ENCODE measurements at places on chromosomes 7 and 10. TPM values are rescaled to one million over a fixed set of nuclear protein-coding genes. Genes with fewer than 3 reads are reported as not detected.

DNA sequence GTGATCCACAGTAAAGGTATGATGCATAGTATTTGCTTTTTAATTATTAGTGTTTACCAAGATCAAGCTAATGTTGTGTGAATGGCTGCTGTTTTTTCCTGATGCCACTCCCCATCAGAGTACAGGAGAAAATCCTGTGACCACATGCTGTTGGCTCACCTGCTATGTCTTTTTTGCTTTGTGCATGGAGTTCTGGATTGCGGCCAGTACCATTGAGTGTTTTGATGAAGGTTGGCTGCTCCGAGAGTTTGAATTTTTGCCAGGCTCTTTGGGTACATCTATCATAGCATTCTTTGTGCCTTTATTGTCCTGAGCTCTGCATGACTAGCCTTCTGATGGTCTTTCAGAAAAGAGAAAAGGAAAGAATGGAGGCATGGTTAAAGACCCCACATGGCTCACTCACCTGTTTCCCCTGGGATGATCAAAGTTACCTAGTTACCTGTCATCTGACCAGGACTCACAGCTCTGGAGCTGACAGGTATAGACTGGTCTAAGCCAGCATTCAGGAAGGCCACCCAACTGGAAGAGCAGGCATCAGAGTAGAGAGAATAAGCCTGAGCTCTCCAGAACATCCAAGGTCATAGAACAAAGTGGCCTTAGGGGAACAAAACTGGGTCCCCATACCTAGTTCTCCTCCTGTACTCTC lies 11.8 kb upstream of the SGPL1 start:
- no peak for DNase-seq

NODAL gene
- not detected for total RNA-seq

IGF2BP3 gene
- 62.9 TPM for total RNA-seq

MTPN gene
- total RNA-seq: 236 TPM

ZNF727 gene
- total RNA-seq: not detected

GRCh38 chr7:74174606-74175082 lies 488 bp downstream of the EIF4H start:
- no peak for DNase-seq

ARHGEF5 gene
- 0.29 TPM for total RNA-seq

DNA sequence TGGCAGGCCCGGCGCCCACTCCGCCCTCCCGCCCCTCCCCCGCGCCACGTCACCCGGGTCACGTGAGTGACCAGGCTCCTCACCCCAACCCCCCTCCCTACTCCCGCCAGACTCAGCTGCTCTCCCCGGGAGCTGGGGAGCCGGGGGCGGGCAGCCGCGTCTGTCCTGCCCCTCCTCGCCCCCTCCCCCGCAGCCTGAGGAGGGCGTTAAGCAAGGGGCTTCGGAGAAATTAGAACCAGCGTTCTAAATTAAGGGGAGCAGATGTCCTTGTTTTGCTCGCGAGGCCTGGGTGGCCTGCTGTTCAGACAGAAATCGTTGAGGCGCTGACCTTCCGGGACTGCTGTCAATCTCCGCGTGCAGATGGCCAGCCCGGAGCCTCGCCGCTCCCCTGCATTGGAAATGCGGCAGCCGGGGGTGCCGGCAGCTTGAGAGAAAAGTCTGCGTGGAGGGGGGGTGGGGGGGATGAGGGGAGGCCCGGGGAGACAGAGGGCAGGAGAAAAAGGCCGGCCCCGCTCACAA lies 102.2 kb upstream of the ZNF438 start:
- DNase-seq: peak; percentile 92

GRCh38 chr7:69860486-69860885 lies 262.2 kb downstream of the AUTS2 start:
- no peak for DNase-seq

- DNase-seq: no peak
These were observed 57.6 kb downstream of the LRRTM3 start for GRCh38 chr10:66983475-66983818.

GRCh38 chr10:121608469-121609190 lies 10.4 kb upstream of the FGFR2 start:
- peak; percentile 52 for DNase-seq

- DNase-seq: no peak
These were observed 1.2 kb downstream of the MNX1 start for GRCh38 chr7:157009170-157009777.

- no peak for DNase-seq
These were observed 55.1 kb downstream of the SDK1 start for GRCh38 chr7:3356173-3356572.

DNA sequence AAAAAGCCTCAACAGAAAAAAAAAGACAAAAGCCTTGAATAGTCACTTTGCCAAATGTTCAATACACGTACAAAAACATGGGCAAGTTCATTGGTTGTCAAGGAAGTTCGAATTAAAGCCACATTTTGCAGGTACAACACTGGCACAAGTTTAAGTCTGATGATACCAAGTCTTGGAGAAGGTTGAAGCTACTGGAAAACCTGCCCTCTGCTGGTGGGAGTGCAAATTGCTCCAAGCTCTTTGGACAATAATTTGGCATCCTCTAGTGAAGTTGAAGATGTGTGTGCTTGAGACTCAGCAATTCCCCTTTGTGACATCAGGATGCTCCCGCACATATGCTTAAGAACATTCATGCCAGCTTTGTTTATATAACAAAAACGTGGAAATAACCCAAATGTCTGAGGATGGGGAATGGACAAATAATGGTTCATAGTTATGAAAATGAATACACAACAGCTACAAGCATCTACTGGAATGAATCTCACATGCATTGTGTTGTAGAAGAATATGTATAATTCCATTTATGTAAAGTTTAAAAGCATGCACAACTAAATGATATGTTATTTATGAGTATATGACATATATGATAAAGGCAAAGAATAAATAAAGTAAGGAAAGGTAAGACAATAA lies 120.0 kb upstream of the PLPP4 start:
- peak; percentile 11 for DNase-seq

DNA sequence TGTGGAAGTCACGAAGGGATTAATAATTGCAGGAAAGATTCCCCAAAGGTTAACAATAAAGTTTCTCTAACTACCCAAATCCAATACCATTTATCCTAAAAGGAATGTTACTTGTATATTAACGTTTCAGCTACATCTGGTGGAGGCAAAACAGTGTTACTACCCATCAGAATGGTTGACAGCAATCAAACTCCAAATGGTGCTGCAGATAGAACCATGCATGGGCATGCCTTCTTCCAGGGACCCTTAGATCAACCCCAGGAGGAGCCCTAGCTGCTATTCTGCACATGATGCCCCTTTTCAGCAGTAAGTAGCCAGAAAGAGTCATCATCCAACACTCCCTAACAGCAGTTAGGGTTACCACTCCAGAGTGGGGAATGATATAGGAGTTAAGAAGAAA lies 336.3 kb downstream of the GRID1 start:
- no peak for DNase-seq

CPED1 gene
- total RNA-seq: 290 TPM

- no peak for DNase-seq
These were observed 69.7 kb downstream of the CALML3 start for GRCh38 chr10:5594271-5595049.

DNA sequence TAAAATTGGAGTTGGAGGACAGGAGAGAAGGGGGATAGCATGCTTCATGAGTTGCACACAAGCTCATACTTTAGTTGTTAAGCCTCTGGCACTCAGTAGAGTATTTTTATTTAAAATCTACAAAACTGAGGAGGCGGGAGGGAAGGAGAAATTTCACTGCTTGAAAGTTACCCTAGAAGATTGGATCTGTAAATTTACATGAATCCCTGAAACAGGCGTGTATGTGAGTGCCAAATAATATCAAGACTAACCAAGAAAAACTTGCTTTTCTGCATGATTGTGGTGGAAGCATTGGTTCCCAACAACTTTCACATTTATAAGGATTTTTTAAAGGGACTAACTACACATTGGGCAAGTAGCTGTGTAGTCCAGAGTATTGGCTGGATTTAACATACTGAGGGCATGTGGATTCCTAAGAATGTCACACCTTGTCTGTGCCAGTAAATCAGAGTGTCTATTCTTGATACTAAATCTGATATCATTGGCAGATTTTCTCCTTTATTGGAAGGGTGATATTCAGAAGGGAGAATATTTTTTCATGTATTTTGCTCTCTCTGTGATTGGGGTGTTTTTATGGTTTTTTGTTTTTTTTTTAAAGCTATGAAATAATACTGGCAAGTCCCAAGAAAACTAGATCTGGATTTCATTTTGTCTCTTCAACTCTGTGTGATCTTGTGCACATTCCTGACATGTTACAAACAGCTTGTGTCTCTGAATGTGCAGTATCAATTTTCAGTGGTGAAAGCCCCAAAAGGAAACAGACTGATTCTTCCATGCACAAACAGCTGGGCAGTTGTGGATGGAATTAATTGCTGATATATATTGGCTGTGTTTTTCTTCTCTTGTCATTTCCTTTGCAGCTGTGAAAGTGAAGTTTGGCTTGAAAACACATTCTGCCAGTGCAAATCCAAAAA lies 67.2 kb downstream of the ADD3 start:
- DNase-seq: no peak

TUBAL3 gene
- 6.3 TPM for total RNA-seq

ITGA8 gene
- not detected for total RNA-seq

PTN gene
- total RNA-seq: not detected

GRCh38 chr10:30887839-30888238 lies 143.8 kb downstream of the ZNF438 start:
- DNase-seq: no peak

CALN1 gene
- total RNA-seq: 2.2 TPM

NPFFR1 gene
- not detected for total RNA-seq

BTBD16 gene
- not detected for total RNA-seq

CALHM1 gene
- not detected for total RNA-seq

GRCh38 chr7:138142583-138143201 lies 66.4 kb downstream of the AKR1D1 start:
- no peak for DNase-seq

PTF1A gene
- not detected for total RNA-seq

DOCK4 gene
- total RNA-seq: 3.8 TPM

- DNase-seq: peak; percentile 82
These were observed at the start of gene IGF2BP3 for GRCh38 chr7:23470330-23471105. Gene IGF2BP3 (minus strand): TSS chr7:23470491. CDS start chr7:23470110, 381 bp downstream.

DNA sequence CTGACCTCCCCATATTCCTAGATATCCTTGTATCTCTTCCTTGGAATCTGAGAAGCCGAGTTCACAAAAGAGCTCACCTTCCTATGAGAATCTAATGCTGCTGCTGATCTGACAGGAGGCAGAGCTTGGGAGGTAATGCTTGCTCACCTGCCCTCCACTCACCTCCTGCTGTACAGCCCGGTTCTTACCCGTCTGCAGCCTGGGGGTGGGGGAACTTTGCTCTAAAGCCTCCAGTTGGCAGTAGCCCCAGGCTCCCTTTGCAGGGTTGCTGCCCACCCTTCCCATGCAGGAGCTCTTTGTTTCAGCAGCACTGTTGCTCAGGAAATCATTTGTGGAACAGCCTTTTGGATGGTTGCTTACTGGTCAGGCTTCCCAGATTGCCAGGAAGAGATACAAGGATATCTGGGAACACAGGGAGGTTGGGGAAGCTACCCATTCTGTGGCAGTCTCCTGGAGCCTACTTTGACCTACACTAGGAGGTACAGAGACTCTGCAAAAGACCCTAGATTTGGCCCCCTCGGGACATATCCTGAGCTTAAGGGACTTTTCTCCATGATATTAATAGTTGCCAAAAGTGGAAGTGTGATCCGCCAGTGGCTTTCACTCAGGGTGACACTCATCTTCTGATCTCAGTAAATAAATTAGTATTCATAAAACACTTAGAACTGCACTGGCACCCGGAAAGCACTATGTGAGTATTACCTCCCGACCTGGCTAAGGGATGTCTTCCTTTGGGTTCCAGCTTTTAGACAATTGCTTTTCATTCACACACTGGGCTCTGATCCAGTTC lies 363.7 kb upstream of the PODXL start:
- DNase-seq: no peak

DNA sequence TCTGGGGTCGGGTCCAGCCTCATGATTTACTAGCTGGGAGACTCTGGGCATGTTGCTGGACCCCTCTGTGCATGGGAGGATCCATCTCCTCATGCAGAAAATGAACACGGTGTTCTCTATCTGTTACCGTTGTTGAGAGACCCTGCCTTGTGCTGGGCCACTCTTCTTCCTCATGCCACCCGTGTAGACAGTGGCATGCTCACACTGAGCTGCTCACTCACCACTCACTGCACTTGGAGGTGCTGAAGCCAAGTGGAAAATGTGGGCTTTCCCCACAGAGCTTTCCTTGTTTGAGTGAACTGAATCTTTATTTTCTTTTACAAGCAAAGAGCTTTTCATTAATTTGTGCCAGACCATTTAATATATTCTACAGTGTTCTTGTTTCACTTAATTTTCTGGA lies 77.5 kb upstream of the GDF10 start:
- no peak for DNase-seq

DNA sequence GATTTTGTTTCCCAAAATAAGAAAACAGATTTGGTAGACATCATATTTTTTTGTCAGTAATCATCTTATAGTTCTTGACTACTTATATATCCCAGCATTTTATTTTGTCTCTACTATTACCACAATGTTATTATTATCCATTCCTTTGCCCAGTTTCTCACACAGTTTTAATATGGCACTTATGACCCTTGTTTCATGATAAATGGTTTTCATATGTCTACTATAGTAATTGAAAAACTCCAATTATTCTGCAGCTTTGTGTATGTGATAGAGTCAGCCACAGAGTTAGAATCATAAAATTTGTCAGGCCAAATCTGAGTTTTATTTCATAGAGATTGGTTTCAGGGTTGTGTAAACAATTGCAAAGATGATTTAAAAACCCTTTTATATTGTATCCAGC lies 203.9 kb downstream of the MALRD1 start:
- no peak for DNase-seq

DNA sequence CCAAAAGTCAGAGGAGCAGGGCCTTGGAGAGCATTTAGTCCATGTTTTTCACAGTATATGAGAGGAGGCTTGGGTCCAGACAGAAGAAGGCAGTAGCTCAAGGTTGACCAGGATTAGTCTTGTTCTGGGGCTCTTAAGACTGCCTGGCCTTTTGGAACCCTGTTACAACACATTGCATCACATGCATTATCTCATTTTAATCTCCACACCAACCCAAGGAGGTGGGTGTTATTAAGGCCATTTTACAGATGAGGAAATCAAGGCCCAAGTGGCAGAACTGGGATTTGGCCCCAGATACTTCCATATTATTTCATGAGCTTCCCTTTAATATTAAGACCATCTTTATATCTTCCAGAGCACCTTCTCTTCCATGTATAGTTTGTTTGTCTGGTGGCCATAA lies 38.8 kb downstream of the RPS24 start:
- no peak for DNase-seq

GRCh38 chr7:147300293-147300692 lies 1183.7 kb downstream of the CNTNAP2 start:
- no peak for DNase-seq

DNA sequence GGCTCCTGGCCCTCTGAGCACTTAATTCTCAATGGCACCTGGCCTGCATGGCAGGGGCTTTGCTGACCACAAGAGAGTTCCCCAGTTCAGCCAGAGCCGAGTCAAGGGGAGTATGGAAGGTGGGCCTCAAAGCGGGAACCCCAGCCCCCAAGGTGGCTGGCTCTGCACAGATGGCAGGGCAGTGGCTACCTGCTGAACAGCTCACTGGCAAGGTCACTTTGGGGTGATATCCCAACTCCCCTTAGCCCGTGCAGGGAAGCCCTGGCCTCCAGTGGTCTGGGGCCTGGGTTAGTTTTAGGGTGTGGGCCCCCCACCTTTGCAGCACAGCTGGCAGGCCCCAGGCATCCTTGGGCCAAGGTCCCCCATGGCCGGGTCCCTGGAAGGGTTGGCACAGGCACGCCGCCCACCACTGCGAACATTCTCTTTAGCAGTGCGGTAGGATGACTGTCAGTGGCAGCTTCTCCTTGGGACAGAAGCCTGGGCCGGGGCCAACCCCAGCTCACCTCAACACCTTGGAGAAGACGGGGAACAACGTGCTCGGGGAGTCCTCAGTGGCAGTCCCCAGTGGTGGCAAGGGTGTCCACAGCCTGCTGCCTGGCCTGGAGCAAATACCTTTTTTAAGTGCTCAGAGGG lies 36.8 kb downstream of the PPIF start:
- no peak for DNase-seq
